ENCODE measurements at places on chromosomes 13 and 19.

DNA sequence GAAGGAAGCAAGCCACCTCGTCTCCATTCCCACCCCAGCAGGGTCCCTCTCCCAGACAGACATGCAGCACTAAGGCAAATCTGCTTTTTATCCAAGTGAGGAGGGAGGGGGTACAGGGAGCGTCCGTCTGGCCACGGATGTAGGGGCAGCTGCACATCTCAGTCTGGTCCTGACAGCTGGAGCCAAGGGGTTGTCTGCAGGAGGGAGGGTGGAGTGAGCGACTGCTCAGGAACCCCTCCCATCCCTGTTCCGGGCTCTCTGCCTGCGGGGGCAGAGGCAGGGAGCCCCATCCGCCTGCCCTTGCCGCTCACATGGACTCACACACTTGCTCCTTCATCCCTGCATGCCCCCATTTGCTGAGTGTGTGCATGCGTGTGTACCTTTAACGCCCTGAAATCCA lies 2.5 kb downstream of the TMEM190 start:
- DNase-seq = no peak

DNA sequence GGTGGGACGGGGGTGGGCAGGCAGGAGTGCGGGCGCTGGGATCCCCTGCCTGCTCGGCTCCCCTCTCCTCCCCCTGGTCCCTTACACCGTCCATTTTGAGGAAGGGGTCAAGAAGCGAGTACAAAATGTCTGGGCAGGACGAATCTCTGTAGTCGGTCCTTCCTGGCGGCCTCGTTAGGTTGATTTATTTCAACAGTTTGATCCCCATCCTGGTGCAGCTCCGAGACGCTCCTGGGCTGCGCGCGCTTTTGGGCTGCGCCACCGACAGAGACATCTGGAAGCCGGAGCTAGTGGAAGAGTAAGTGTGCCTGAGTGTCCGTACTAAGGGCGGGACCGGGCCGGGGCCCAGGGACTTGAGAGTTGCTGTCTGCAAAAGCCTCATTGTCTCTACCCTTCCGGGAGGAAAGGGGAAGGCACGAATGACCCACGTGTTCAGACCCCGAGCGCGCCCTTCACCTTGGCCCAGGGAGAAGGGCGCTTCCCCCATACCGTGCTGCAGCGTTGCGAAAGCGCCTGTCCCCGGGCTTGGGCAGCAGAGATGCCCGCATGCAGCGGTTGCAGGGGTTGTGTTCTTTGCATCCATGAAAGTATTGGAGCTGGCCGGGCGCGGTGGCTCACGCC lies 1.8 kb downstream of the ZNF114 start:
- no peak for DNase-seq

DNA sequence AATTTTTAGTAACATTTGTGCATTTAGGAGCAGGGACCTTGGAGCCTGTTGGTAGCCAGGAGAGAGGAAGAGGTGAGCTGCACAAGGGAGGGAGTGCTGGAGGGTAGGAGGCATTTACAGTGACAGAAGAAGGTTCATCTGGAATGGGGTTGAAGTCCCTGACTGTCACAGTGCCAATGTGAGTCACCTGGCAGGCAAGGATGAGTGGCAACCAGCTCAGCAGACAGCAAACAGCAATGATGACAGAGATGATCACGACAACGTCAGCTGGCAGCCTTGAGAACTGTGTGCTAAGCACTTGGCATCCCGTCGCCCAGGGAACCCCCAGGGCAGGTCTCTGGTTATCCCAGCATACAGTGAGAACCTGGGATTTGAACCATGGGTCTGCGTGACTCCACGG lies 2.6 kb downstream of the OR10H5 start:
- DNase-seq = no peak

GRCh38 chr13:63041640-63042414 lies 1626.2 kb upstream of the PCDH20 start:
- no peak for DNase-seq

DNA sequence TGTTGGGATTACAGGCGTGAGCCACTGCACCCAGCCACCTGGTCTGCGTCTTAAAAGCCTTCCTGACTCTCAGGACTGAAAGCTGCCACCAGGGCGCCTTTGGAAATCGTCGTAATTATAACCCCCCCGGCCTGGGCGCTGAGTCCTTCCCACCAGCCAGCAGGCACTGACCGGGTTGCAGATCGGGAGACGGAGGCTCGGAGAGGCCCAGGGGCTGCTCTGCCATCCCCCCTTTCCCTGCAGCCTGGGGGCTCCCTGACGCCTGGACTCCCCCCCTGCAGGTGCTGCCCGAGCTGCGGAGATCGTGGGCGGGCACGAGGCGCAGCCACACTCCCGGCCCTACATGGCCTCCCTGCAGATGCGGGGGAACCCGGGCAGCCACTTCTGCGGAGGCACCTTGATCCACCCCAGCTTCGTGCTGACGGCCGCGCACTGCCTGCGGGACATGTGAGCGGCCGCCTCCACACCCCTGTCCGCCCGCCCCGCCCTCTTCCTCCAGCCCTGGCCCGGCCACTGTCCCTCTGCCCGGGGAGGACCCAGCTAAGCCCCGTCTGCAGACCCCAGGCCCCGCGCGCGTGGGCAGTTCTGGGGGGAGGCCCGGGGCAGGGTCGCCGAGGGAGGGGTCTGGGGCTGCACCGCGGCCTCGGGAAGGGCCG lies 2.5 kb downstream of the PRTN3 start:
- DNase-seq = no peak

- DNase-seq = no peak
Measured at GRCh38 chr19:6470173-6470572, 6.1 kb downstream of the CRB3 start.

- no peak for DNase-seq
Measured at GRCh38 chr19:31372246-31372781, 23.1 kb upstream of the TSHZ3 start.

- no peak for DNase-seq
Measured at GRCh38 chr13:35518337-35518946, 42.0 kb upstream of the MAB21L1 start.

DNA sequence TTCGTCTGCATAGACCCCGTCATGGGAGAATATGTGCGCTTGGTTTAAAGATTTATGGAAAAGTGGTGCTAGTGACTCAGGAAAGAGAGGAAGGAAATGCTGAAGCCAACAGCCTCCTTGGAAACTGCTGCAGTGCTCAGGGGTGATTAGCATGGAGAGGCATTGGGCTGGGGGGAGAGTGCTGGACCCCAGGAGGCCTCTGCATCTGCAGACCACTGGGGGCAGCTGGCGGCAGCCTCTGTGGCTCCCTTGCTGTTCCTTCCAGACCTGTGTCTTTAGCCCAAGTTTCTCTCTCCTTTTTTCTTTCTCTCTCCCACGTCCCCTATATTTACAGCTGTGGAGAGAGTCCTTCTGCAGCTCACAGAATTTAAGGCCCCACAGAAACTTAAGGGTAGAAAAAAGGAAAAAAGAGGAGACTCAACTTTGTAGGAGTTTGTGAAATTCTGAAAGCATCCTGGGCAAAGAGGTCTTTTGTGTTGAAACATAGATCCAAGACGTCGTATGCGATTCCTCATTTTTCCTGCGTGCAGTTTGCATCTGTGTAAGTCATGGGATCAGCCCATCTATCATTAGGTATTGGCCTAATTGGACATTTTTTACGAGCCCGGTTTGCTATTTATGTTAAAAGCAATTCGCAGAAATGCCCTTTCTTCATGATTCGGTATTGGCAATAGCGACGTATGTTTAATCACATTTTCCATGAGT lies 116.2 kb upstream of the ZNF536 start:
- DNase-seq = no peak

- DNase-seq = peak; percentile 47
Measured at GRCh38 chr19:49335071-49335783, at the start of gene CD37. CD37 (plus strand) TSS chr19:49335406; CDS start chr19:49335541, 135 bp downstream.

DNA sequence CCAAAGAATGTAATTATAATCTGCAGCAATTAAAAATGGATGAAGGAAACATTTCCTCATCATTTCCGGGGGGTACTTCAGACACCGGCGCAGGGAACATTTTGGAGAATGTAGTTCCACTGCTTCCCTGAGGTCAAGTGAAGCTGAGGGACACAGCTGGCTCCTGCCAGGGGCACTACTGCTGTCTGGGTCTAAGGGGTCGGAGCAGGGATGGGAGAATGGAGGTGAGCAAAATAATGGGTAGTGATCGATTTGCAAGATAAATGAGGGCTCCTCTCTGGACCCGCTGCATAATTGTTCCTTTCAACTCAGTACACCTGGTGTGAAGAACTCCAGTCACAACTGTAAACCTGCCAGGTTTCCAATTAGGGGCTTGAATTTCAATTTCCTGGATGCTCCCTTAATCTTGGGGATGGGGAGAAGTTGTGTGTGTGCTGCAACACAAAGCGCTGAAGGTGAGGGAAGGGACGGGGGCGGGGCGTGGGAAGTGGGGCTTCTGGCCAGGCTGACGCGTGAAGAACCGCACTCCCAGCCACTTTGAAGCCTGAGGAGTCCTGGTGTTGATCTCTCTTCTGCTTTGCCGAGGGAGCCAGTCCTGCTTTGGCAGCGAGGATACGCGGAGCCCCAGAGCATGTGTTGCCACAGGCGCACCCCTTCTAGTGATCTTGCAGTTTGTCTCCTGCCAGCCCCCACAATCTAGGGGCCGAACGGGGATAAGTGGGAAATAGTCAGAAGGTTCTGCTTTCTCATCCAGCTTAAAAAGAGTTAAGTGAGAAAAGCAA lies 57.9 kb upstream of the PCDH8 start:
- DNase-seq = no peak

GRCh38 chr19:42098781-42099180 lies 22.8 kb downstream of the ZNF574 start:
- no peak for DNase-seq

- DNase-seq = no peak
Measured at GRCh38 chr19:29278716-29279115, 65.8 kb upstream of the UQCRFS1 start.

- DNase-seq = peak; percentile 82
Measured at GRCh38 chr19:37506387-37507166, at the start of gene ZNF793. ZNF793 (plus strand) TSS chr19:37506939; CDS start chr19:37523440, 16,501 bp downstream.

All from stimulated activated CD4-positive, alpha-beta T cell treated with anti-CD3 and anti-CD28 coated beads, Interleukin-4, amount 100 ng/mL, for 24 hours (primary cell).